NCI-H2081 (cell line): ENCODE measurements at places on chromosomes 1 and 21.

GRCh38 chr21:43596616-43597015 is 62.7 kb downstream of the HSF2BP start:
- DNase-seq, result no peak

DNA sequence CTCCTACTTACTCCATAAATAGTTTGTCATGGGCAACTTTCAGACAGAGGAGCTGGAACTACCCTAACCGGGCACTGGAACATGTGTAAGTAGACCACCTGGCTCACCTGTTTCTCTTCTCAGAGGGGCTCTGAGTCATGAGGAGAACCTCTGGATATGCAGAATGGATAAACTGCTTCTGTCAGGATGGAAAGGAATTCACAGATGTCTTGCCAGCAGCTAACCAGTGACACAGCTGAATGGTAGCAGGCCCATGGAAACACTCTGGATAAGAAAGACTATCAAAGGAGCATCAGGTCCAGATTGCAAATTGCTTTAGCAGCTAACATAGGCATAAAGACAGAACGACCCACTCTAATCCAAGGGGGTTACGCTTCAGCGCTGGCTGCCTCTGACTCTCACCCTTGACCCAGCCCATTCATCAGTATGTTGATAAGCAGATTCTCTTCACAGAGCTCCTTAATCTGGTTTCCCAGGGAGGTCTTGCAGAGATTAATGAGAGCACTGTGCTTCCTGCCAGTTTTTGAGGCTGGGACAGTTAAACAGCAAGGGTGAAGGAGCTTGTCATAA is 54.2 kb downstream of the HIVEP3 start:
- DNase-seq, result no peak

DNA sequence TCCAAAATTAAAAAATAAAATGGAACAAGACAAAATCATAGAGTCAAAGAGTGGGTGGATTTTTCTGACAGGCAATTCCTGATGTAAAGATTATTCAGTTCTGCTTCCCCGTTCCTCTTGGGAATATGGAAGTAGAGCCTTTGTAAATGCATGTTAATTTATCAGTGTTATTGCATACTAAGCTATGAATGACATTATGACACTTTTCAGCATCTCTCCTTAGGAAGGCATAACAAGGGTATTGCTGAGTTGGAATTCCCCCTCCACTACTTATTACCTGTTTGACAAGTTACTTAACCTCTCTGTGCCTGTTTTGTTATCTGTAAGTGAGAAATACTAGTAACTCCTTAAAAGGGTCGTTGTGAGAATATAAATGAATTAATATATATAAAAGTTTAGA is 640.4 kb downstream of the LMO4 start:
- DNase-seq, result no peak

- DNase-seq, result no peak
Measured at GRCh38 chr1:116379674-116380498, 6.8 kb downstream of the ATP1A1 start.

DNA sequence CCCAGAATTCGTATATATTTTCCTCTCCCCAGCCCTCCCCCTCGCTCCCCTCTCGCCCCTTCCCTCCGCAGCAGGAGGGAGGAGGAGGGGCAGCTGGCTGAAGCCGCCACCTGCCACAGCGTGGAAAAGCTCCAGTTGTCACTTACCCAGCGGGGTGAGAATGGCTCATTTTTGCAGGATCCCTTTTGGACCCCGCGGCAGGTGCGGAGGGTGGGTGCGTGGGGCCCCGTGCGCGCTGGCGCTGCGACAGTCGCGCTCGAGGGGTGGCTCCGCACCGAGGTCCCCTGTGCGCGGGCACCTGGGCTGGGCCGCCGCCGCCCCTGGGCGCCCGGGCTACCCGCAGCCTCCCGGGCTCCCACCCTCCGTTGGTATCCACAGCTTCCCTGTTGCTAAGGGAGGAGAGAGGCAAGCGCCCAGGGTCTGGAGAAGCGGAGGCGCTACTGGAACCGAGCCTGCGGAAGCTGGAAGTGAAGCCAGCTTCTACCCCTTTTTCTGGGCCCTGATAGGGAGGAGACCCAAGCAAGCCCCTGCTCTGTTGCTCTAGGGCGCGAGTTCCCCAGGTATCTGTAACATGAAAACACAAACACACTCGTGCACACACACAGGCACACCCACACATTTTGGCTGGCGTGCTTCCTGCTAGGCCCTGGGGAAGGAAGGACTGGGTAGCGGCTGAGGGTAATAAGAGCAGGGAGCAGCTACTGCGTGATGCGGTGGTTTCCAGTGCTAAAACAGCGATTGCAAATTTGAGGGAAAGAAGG is at the start of gene ERICH3:
Gene ERICH3 (minus strand): TSS at position 442 of the 761 bp plus-strand sequence. CDS start 273 bp downstream, at position 169.
- peak; percentile 79 for DNase-seq

DNA sequence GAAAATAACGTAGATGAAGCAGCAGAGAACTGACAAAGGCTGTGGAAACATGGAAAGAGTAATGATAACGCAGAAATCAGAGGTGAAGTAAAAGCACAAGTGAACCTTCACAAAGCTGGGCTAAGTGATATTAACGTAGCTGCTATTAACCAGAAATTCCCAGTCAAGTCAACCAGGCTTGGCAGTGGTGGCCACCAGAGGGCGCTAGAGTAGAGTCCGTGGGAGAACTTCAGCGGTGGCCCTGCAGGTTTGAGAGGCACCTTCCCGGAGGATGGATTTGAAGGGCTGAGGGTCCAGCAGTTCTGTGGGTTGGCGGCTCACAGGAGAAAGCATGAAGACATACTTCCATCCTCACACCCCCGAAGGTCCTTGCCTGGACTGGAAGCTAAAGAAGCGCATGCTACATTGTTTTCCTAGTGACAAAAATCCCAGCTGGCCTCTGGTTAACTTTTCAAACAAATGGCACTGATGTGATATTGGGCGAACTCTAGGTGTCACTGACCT is 81.7 kb upstream of the ZNF648 start:
- peak; percentile 84 for DNase-seq

DNA sequence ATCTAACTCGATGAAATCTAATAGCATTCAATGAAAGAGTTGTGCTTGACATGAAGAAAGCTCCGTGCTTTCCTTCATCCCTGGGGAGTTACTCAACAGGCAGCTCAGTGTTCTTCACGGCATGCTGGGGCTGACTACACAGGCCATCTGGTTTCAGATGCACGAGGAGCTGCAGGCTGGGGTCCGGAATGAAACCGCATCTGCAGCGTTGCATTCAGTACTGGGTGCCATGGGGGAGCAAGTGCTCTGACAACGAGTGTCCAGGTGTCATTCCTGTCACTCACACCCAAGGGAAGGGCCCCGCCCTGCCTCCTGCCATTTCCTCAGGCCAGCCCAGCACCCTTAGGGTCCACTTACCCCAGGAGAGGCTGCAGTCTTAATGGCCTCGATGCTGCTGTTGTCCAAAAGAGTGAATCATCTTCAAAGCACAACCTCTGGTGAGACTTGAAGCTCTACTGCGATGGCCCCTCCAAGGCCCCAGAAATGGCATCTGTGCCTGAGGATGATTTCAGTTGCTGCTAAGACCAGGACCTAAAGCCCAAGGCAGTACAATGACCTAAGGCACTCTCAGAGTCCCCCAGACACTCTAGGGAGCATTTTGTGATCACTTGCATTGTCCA is 61.4 kb downstream of the STUM start:
- DNase-seq, result no peak

GRCh38 chr1:160082926-160083325 is 1.6 kb downstream of the KCNJ9 start:
- DNase-seq, result no peak

GRCh38 chr1:54651608-54652007 is 10.0 kb downstream of the MROH7 start:
- no peak for DNase-seq

GRCh38 chr1:231723146-231723545 is 96.6 kb downstream of the DISC1 start:
- no peak for DNase-seq
